ENCODE measurements at places on chromosomes 2 and 18.

DNA sequence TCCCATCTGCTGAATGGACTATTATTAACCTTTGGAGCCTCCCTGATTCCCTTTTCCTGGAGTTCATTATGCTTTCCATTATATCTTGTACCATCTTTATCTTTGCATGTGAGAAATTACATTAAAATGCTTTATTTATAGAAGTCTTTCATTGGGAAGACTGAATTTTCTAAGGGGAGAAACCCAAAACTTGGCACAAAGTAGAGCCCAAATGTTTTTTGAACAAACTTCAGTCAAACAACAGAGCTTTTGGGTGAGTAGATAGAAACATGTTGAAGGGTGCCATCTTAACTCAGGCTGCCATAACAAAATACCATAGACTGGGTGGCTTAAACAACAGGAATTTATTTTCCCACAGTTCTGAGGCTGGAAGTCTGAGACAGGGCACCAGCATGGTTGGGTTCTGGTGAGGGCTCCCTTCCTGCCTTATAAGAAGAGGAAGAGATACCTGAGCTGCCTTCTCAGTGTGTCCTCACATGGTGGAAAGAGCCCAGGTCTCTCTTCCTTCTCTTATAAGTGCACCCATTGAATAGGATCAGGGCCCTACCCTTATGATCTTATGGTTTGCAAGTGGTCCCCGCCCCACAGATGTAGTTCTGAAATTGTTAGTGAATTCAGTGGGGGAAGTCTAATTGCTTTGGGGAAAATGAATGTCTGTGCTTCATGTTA, 19.2 kb downstream of the RALB start:
- DNase-seq, result no peak

- peak; percentile 62 for DNase-seq
These were observed 4.3 kb upstream of the ASIC4 start for GRCh38 chr2:219509780-219510511.

GRCh38 chr2:157820193-157820592, 55.9 kb downstream of the ACVR1 start:
- DNase-seq, result no peak

GRCh38 chr2:223855426-223855825, 18.0 kb upstream of the AP1S3 start:
- no peak for DNase-seq

GRCh38 chr2:196338440-196338839, 167.1 kb upstream of the STK17B start:
- no peak for DNase-seq
